ENCODE measurements at places on chromosomes 1 and 21.

- no peak for DNase-seq
Measured at GRCh38 chr1:66940981-66941380, 16.2 kb downstream of the MIER1 start.

- DNase-seq = peak; percentile 50
Measured at GRCh38 chr21:27681038-27681437, 714.1 kb upstream of the ADAMTS5 start.

DNA sequence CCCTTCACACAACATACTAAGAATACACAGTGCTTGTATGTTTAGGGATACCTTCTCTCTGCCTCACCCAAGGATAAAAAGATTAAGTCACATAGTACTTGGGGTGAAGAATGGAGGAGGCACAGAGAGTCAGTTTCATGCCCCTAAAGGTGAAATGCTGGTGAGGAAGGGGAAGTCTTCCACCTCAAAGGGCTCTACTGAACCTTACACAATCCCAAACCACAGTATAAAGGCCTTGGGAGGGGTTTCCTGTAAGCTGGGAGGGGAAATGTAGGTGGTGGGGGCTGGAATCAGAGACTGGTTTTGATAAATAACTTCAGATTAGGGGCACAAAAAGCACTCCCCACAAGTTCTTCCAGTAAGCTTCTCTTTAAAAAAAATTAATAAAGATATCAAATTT is 3.5 kb downstream of the MINDY1 start:
- DNase-seq = no peak

DNA sequence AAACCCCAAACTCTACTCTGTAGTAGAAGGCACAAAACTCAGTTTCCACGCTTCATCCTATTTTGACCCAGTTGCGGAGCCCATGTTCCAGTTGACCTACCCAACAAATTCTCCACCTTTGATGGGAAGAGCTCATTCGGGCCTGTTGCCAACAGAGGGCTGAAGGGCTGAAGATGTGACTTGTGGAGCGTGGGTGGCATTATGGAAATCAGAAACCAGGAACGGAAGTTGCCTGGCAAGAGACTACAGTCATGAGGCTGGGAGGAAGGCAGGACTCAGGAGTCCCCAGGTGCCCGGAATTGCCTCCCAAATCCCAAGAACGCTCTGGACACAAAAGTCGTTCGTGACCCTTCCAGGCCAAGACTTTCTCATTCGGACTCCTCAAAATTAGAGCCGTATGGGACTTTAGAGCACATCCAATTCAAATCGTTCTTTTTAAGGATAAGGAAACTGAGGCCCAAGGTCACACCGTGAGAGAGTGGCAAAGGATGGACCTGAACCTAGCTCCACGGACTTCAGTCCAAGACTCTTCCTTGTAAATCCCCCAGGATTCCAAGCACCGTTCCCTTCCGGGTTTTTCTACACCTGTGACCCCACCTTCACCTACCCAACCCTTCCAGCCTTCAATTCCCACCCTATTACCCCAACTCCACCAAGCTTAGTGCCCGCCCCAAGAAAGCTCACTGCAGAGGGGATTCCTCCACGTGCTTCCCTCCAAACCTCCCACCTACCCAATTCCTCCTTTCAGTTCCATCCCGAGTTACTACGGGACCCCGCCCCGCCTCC is 739 bp downstream of the SMG5 start:
- DNase-seq = no peak

- no peak for DNase-seq
Measured at GRCh38 chr1:8497210-8497819, 179.4 kb downstream of the SLC45A1 start.

DNA sequence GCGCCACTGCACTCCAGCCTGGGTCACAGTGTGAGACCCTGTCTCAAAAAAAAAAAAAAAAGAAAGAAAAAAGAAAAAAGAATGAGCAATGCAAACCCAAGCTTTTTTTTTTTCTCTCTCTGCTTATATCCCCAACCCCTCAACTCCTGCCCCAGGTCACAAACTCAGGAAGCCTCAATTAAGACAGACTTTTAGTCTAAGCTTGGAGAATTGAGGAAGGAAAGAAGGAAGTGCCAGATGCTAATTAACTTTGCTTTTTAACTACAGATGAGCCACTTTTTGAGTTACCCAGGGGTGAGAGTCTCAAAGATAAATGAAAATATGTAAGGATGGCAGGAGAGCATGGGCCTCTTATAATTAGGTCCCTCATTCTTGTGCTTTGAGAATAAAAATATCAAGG is 33.3 kb downstream of the PIK3CD start:
- DNase-seq = no peak

DNA sequence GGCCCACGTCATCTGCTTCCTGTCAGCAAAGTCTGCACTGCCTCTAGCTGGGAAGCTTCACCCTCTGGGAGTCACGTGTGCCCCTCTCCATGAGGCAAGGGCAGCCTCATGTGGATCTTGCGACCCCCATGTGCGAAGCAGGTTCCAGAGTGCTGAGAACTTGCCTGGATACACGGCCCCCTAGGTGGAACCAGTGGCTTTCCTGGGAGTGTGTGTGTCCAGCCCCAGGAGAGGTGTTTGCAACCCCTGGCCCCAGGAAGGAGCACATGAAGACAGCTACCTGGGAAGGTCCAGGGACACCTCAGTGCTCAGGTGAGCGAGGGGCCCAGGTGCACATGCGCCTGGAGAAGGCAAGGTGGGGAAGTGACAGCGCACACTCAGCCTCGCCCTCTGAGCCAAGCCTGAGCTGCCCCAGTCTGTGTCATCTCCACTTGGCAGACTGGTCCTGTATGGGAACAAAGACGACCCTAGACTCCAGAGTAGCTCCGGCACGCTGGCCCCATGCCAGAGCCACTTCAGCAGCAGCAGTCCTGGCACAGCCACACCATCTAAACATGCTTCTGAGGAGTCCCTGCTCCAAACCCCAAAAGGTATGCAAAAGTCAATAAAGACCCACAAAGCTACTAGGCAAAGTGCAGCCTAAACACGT is 8.9 kb downstream of the LSS start:
- no peak for DNase-seq

GRCh38 chr1:220806408-220806807 is 19.7 kb downstream of the MTARC1 start:
- no peak for DNase-seq

GRCh38 chr21:46562472-46562871 is 42.4 kb downstream of the S100B start:
- no peak for DNase-seq

All from muscle of back (tissue), 13 donors.